ENCODE measurements at places on chromosomes 5 and 9.

DNA sequence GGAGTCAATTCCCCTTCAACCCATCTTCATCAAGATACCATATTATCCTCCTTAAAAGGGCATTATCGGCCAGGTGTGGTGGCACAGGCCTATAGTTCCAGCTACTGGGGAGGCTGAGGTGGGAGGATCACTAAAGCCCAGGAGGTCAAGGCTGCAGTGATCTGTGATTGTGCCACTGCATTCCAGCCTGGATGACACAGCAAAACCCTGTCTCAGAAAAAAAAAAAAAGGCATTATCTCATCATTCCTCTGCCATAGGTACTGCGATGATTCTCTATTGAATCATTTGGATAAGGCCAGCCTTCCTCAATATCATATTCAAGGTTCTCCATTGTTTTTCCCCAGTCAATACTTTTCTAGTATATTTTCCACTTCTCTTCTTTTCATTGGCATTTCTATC lies 39.2 kb upstream of the RAB3C start:
- DNase-seq: peak; percentile 20

DNA sequence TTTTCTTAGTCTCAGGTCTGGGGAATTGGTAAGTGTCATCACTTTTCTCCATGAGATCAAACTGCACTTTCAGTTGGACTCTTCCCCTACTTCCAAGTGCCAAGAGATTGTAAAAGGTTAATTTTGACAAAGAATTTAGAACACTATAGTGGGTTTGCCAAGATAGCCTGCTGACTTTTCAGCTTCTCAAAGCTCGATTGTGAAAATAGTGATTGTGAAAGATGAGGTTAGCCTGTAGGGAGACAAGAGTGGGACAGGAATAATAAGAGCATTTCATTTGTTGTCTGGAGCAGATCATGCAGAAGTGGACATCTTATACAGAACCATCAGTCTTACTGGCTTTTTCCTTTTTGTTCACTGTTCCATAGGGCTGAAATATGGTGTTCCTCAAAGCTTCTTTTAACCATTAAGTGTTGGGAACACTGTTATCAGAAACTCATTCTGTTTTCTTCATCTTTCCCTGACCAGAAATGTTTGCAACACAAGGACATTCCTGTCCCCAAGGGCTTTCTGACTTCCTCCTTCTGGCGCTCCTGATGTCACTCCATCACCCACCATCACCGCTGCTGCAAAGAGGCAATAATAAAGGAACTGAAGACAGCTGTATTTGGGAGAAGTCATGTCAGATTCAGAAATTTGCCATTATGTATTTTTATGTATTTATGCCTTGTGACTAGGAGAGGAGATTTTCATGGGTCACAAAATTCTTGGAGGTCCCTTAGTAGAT lies 11.6 kb upstream of the SPTAN1 start:
- no peak for DNase-seq

- no peak for DNase-seq
These were observed 34.2 kb upstream of the CLPTM1L start for GRCh38 chr5:1378866-1379659.

DNA sequence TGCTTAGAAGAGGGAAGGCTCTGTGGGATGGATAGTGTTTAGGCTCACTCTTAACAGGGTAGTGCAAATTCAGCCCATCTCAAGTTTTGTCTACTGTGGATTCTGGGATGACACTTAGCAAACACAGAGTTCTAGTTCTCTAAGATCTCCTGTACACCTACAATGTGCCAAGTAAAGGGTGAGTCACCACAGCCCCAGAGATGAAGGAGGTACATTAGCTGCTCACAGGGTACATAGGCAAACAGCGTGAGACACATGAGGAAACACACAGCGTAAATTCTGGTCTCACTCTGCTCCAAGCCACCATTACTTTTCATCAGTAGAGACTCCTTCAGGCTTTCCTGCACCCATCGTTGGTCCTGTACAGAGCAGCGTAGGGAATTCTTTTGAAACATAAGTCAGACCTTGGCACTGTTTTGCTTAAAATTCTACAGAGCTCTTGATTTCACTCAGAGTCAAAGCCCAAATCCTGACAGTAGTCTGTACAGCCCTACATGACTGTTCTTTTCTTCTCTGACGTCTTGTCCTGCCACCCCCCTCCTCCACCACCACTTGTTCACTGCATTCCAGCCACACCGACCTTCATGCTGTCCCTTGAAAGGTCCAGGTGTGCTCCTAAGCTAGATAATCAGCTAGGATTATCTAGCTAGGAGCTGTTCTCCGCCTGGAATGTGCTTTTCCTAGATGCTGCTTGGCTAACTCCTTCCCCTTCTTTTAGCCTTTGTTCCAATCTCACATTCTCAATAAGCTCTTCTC lies 8.7 kb downstream of the ASTN2 start:
- no peak for DNase-seq

- no peak for DNase-seq
These were observed 2.2 kb upstream of the PTGS1 start for GRCh38 chr9:122368642-122369041.

GRCh38 chr5:120454094-120454798 lies 9.9 kb upstream of the PRR16 start:
- DNase-seq: peak; percentile 74

- no peak for DNase-seq
These were observed 137.0 kb downstream of the MRPL36 start for GRCh38 chr5:1662559-1663085.

DNA sequence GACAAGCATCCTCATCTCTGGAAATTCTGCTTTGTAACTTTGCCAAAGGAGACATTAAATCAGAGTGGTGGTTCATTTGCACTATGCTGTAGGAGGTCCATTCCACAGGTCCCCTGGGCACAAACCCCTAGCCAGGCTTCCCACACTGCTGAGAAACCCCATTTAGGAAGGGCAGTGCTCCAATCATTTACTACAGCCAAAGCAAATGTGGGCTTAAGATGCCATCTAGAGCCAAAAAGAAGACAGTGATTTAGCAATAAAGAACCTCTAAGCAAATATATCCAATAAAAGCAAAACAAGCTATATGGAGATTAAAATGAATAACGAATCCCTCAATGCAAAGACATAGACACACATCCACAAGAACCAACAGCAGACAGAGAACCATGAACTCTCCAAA lies 129.0 kb upstream of the ALDH1B1 start:
- peak; percentile 3 for DNase-seq

- no peak for DNase-seq
These were observed 75.6 kb upstream of the ZSWIM6 start for GRCh38 chr5:61256474-61256873.

GRCh38 chr9:13083963-13084528 lies 195.4 kb downstream of the MPDZ start:
- peak; percentile 48 for DNase-seq

DNA sequence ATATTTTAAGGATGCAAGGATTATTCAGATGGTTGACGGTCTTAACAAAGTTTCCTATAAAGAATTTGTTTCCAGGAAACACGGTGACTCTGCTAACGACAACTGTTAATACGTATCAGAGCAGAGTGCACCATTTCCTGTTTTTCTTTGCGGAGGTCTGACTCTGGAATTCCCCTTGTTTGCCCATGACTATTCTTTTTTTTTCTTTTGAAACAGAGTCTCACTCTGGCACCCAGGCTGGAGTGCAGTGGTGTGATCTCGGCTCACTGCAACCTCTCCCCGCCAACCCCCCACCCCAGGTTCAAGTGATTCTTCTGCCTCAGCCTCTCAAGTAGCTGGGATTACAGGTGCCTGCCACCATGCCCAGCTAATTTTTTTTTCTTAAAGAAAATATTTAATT lies 115.9 kb downstream of the CDC42SE2 start:
- DNase-seq: no peak

GRCh38 chr9:109499093-109499630 lies 1.1 kb upstream of the PTPN3 start:
- DNase-seq: no peak

DNA sequence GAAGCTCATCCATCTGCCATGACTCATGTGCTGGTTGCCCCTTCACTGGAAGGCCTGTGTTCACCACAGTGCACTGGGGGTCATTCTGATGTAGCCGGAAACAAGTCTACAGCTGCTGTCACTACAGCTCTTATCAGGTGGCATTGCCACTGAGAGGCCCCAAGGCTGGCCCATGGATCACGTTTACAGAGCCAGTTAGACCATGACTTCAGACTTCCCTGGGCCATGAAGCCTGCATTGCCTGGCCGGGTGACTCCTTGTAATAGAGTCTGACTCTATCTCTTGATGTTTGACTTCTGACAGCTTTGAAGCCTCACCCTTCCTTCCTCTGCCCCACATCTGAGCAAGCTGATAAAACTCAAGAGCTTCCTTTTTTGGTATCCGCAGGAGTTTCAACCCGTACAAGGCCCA lies 473.5 kb upstream of the DAP start:
- no peak for DNase-seq

- no peak for DNase-seq
These were observed 754 bp downstream of the GFPT2 start for GRCh38 chr5:180352116-180353047.

DNA sequence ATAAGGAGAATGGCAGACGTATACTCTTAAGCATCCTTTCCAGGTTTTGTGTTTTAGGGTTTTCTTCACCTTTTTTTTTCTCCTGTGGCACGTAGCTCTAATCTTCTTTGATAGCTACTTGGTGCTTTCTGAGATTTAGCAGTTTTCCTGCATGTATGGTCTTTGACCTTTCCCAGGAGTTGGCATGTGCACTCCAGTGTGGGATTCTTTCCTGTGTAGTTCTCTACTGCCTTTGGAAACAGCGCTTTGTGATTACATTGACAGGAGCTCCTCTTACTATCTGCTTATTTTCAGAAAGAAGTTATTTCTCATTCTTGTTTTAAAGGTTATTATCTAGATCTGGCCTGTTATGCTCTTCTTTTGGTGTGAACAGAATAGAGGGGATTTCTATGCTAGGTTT lies 65.5 kb downstream of the UNC13B start:
- DNase-seq: no peak

GRCh38 chr9:87751423-87751822 lies 25.5 kb downstream of the CTSL start:
- DNase-seq: no peak

DNA sequence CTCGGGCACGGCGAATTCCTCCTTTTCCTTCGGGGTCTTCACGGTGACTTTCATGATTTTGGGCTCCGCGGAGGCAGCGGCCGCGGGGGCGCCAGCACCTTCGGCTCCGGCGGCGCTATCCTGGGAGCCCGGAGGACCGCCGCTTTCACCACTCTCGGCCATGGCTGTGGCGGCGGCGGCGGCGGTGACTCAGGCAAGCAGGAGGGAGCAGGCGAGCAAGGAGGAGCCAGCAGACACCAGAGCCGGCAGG lies 315 bp downstream of the UBQLN1 start:
- DNase-seq: peak; percentile 85

DNA sequence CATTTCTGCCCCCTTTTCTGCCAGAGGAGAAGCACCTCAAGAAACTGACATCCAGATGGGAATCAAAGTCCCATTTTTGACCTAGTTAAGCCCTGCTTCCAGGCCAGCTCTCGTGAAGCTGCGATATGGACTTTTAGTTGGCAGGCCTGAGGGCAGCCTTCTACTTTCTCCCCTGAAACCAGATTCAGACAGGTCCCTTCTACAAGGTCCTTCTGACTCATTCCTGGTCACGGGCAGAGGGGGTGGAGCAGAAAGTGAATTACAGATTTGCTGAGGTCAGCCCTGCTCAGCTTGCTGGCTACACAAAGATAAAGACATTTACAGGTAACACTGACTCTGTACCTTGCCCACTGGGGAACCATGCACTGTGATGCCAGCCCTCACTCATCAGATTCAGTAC lies 52.8 kb upstream of the TUT7 start:
- DNase-seq: peak; percentile 84

DNA sequence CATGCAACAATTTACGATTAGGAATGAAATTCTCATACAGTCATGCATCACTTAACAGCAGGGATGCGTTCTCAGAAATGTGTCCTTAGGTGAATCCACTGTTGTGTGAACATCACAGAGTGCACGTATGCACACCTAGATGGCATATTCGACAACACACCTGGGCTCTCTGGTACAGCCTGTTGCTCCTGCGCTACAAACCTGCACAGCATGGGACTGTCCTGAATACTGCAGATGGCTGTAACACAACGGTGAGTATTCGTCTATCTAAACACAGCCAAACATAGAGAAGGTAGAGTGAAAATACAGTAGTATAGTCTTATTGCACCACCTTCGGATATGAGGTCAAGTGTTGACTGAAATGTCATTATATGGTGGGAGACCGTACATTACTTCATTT lies 44.0 kb upstream of the LCP2 start:
- DNase-seq: no peak

DNA sequence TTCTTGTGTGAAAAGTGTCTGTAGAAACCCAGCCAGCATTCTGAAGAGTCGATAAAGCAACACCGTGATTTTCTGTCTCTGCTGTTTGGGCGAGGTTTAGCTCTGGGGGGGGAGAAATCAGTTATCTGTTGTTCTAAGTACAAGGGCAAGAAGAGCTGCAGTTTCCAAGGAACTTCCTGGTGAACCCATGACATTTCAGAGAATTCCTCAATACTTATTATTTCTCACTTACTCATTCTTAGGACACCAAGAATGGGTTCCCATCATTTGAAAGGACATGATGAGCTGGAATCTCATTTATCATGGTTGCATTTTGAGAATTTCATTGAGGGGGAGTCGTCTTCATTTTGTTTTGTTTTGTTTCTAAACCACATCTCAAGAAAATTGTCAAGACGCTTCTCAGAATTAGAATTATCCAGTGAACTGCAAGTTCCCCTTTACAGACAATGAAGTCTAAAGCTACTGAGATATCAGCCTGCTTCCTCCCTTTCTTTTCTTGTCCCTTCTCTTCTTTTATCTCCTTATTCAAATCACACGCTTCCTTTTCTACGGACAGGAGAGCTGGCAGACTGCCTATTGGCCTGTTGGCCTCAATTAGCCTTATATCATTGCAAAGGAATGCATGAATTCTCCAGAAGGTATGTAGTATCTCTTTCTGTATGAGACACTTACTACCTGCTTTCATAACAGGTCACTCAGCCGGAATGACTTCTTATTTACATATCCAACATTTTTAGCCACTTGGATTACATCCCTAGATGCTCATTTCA lies 53.7 kb downstream of the ZNF462 start:
- peak; percentile 89 for DNase-seq

- DNase-seq: no peak
These were observed 142.7 kb downstream of the LHFPL2 start for GRCh38 chr5:78505860-78506259.

DNA sequence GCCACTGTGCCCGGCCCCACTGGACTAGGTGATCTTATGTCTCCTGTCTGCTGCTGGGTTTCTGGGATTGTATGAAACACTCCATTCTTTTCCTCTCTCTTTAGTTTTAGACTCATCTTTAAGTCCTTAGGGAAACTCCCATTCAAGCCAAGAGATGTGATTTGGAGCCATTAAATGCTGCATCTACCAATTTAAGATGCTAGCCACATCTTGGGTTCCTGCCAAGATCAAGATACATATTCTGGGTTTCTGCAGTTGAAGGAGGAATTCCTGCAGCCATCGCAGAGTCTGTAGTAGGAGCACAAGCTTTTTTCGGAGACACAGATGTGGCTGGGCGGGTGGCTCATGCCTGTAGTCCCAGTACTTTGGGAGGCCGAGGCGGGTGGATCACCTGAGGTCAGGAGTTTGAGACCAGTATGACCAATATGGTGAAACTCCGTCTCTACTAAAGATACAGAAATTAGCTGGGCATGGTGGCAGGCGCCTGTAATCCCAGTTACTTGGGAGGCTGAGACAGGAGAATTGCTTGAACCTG lies 23.2 kb downstream of the STXBP1 start:
- DNase-seq: no peak

GRCh38 chr9:114733816-114734215 lies 51.8 kb upstream of the TEX48 start:
- DNase-seq: peak; percentile 90
